IPS-NIHi11 (cell line): ENCODE measurements at places on chromosomes 7 and 10.

- DNase-seq: no peak
Measured at GRCh38 chr7:26409661-26410547, 118.2 kb downstream of the SNX10 start.

- no peak for DNase-seq
Measured at GRCh38 chr10:78992333-78992732, 76.4 kb upstream of the ZMIZ1 start.

GRCh38 chr7:138608275-138608674 lies 92.9 kb downstream of the SVOPL start:
- DNase-seq: no peak

DNA sequence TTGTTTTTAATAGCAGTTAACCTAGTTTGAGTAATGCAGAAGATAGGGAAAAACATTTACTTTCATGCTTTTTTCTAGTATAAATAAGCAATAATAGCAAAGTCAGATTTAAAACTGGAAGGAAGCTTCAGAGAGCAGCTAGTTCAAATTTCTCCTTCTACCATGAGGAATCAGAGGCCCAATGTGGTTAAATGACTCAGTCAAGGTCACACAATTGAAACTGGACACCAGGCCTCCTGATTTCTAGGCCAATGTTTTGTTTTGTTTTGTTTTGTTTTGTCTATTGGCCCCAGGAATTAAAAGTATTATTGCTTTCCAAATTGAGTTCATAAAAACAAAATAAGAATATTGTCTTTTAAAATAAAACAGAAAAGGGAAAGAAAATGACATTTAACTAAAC lies 122.3 kb downstream of the TRIL start:
- DNase-seq: no peak

GRCh38 chr7:121337398-121337797 lies 8.6 kb downstream of the WNT16 start:
- no peak for DNase-seq

- DNase-seq: no peak
Measured at GRCh38 chr7:129493555-129493954, 8.8 kb upstream of the SMKR1 start.

DNA sequence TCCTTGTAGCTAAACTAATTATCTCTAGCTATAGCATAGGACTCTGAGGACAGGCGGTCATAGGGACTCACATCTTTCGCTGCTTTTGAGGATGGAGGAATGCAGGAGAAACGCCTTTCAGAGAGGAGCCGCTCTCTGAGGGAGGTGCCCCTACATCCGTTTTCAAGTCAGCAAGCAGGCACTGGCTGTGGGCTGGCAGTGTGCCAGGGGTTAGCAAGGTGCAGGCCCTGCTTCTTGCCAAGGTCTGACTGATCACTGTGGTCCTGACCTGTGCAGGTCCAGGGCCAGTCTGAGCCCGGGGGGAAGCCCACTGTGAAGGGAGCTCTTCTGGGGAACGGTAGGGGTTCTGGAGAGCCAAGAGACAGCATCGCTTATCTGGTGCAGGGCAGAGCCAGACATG lies 89.4 kb downstream of the SH3PXD2A start:
- no peak for DNase-seq

GRCh38 chr10:70054902-70055301 lies 2.3 kb downstream of the MACROH2A2 start:
- DNase-seq: no peak

DNA sequence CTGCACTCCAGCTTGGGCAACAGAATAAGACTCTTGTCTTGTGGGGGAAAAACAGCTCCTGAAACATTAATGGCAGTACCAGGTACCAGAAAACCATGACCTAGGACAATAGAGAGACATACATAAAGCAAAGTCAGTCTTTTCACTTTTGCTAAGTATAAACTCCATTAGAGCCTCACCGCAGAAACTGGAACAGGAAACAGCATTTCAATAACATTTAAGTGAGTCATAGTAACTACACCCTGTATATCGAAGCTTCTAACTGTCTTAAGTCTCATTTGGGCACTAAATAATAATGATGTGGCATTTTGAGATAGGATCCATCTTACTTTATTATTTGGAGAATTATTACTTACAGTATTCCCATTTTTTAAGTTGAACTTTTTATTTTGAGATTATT lies 517.8 kb upstream of the CELF2 start:
- DNase-seq: no peak

DNA sequence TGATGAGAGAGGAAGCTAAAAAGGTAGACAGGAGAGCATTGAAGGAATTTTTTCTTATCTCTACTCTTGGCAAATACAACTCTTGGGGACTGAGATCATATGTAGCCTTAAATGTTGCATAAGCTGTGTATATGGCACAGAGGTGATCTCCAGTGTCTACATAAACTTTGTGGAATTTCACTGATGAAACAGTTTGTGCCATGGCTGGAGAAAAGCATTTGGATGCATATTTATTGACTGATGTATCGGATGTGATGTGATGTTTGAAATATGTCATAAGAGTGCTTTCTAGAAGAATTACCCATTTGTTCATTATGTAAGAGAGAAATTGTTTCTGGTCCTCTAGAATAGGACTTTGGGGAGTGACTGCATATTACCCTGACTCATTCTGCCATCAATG lies 244.9 kb upstream of the LRRTM3 start:
- DNase-seq: no peak

DNA sequence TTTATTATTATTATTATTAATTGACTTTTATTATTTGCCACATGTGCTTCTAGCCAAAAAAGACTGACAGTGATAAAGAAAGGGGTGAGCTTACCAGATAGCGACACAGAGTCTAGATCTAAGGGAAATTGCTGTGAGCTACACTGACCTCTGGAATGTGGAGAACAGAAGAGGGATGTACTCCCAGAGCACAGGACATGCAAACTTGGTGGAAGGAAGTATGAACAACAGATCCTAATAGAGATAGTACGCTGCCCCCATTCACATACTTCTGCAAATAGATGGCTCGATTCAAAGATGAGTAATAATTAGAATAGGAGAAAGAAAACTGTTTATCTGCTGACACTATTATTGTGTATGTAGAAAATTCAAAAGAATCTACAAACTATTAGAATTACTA lies 109.3 kb upstream of the HPS1 start:
- no peak for DNase-seq

DNA sequence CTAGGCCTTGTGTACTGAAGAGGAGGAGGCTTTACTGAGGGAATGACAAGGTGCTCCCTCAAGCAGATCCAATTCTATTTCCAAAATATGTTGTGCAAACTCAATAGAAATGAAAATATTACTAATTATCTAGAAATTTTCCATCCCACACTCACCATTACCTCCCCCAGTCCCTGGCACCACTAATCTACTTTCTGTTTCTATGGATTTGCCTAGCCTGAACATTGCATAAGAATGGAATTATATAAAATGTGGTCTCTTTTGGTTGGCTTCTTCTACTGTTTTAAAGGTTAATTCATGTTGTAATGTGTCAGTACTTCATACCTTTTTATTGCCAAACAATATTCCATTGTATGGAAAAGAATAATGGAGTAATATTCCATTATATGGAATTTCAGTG lies 18.7 kb upstream of the NUB1 start:
- no peak for DNase-seq

DNA sequence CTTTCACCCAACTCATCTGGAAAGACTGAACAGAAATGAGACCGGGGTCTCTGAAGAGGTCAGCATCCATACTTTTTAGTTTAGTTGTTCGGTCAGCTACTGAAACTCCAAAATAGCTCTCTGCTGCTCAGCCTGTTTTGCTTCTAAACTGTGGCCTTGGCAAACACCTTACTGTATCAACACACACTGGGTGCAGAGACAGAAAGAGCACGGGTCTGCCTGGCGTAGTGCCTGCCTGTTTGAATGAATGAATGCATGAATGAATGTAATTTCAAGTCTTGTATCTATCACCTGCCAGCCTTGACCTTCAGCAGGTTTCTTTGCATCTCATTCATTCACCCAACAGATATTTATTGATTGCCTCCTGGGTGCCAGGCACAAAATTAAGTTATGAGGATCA lies 98.4 kb downstream of the PLPP4 start:
- DNase-seq: no peak

- DNase-seq: no peak
Measured at GRCh38 chr7:74180866-74181265, 6.7 kb downstream of the EIF4H start.

DNA sequence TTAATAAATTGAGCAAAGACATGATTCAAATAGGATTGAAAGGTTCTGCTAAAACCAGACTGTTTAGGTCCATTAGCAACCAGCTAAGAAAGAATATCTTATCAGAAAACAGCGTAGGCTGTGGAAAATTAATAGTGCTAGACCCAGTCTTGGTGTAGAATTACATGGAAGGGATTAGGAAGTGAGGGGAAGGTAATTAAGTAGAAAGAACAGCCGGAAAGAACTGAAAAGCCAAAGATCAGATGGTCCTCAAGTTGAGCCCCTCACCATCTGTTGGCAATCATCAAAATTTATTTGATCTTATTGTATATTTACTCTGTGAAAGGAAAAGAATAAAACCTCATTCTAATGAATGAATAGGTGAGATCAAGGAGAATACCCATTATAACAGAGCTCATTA lies 50.1 kb downstream of the COL1A2 start:
- no peak for DNase-seq

- DNase-seq: no peak
Measured at GRCh38 chr10:34670081-34670480, 145.0 kb downstream of the PARD3 start.

GRCh38 chr7:1027242-1028043 lies 16.9 kb upstream of the GPR146 start:
- DNase-seq: peak; percentile 67

DNA sequence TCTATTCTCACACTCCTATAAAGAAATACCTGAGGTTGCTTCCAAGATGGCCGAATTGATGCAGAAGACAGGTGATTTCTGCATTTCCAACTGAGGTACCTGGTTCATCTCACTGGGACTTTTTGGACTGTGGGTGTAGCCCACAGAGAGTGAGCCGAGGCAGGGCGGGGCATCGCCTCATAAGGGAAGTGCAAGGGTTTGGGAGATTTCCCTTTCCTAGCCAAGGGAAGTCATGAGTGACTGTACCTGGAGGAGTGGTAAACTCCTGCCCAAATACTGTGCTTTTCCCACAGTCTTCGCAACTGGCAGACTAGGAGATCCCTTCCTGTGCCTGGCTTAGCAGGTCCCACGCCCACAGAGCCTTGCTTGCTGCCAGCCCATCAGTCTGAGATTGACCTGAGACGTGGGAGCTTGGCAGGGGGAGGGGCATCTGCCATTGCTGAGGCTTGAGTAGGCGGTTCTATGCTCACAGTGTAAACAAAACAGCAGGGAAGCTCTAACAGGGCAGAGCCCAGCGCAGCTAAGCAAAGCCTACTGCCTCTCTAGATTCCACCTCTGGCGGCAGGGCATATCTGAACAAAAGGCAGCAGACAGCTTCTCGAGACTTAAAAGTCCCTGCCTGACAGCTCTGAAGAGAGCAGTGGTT lies 152.2 kb downstream of the ARL4A start:
- peak; percentile 48 for DNase-seq

DNA sequence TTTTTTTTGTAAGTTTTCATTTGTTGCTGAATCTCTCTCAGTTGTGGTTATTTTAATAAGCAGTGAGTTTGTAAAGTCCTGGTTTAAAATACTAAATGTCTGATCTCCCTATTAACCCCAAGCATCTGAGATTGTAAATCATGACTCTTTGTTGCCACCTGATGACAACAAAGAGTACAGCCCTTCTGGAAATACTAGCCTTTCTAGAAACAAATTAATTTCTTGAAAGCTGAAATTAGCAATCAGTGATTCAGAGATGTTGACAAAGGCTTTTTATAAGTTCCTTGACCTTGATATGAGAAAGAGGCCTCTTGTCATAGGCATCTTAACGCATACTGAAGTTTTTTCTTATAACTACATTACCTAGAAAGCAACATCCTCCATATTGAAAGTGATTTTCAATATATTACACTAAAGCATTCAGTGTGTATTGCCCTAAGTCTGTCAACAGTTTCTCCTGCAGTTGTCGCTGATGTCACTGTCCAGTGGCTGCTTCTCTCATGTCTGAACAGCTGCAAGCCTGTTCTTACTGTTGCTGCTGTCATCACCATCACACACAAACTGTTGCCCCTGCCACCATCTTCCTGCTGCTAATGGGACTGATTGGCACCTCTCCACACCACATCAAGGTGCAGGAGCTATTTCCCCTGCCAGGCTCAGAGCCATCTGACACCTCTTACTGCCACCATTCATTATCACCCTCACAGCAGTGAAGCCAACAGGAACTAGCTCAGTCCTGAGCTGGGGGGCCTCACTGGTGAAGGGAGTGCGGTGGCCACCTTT lies 95.1 kb upstream of the LRGUK start:
- DNase-seq: no peak

GRCh38 chr10:78284381-78284780 lies 250.7 kb downstream of the RPS24 start:
- DNase-seq: no peak

DNA sequence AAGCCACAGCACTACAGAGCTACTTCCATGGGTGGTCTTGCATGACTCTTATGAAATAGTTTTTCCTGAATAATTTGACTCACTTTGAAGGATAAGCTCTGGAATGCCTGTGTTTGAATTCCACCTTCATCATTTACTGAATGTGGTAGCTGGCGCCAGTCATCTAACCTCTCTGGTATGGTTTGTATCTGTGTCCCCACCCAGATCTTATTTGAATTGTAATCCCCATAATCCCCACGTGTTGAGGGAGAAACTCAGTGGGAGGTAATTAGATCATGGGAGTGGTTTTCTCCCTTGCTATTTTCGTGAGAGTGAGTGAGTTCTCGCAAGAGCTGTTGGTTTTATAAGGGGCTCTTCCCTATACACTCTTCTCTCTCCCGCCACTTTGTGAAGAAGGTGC lies 11.2 kb upstream of the SLC13A1 start:
- no peak for DNase-seq

DNA sequence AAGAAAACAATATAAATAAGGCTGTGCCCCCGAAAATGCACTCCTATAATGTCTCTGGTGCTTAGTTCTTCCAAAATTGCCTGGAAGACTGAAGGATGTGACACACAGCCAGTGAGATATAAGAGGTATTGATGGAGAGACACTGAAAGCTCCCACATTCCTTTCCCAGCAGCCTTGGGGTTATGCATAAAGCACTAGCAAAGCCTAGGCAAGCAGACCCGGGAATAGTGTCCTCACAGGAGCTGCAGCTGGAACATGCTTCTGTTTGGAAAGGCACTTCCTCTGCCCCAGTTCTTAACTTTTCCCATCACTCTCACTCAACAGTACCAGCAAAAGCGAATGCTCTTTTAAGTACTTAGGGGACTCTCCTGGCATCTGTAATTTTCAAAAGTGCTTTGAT lies 178.0 kb downstream of the AMPH start:
- DNase-seq: peak; percentile 14
